ENCODE measurements at places on chromosomes 11 and 22.

DNA sequence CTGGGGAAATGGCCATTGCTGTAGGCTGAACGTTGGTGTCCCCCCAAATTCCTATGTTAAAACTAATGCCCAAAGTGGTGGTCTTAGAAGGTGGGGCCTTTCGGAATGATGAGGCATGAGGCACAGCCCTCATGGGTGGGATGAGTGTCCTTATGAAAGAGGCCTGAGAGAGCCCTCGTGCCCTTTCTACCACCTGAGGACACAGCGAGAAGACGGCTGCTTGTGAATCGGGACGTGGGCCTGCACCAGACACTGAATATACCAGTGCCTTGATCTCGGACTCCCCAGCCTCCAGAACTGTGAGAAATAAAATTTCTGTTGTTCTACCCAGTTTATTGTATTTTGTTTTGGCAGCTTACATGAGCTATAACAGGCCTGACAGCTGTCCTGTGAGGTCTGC, 162.9 kb upstream of the B3GAT1 start:
- DNase-seq = no peak
- no peaks in the 10 kb centered on the region for H3K36me3 ChIP-seq
- H3K4me3 ChIP-seq = no peak overlapping the region
- H3K4me1 ChIP-seq = no peaks in the 10 kb centered on the region

DNA sequence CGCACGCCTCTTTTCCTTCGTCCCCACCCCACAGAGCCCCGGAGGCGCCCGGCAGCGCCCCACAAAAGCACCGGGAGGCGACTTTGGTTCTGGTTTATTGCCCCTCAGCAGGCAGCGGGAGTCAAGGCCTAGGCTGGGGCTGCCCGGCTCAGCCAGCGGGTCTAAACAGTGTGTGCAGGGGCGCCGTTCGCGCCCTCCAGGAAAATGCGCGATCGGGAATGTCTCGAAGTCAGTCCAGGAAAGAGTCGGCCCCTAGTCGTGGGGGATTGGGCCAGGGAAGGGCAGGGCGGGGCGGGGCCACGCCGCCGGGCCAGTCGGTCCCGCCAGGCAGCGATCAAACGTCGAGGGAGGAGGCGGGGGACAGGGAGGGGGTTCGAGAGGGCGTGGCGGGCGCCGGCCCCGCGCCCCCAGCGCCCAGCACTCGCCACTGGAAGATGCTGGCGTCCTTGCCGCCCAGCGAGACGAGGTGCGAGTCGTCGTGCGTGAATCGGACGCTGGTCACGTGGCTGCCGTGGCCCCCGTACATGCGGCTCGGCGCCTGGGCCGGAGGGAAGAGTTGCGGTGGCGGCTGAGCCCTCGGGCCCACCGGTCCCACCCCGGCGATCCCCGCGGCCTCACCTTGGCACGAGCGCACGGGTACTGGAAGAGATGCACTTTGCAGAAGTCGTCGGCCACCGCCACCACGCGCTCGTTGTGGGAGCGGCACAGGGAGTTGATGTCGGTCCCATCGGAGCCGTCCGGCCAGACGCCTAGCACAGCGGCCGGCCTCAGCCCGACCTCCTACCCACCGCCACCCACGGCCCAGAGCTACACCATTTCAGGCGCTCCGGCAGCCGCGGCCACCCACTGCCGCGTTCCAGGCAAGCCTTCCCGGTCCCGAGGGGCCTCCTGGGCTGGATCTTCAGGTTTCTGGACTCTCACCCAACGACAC, 741 bp upstream of the MTA2 start:
- peaks cover 40% of the 10 kb centered on the region for H3K4me1 ChIP-seq
- H3K27me3 ChIP-seq = no peaks in the 10 kb centered on the region
- peak overlapping the region; percentile 100 for H3K4me3 ChIP-seq
- H3K36me3 ChIP-seq = peaks cover 55% of the 10 kb centered on the region
- DNase-seq = no peak

GRCh38 chr11:105611572-105612441, 1.9 kb downstream of the GRIA4 start:
- no peak for DNase-seq
- no peak overlapping the region for H3K4me3 ChIP-seq
- no peaks in the 10 kb centered on the region for H3K36me3 ChIP-seq
- H3K4me1 ChIP-seq = peaks cover 10% of the 10 kb centered on the region

DNA sequence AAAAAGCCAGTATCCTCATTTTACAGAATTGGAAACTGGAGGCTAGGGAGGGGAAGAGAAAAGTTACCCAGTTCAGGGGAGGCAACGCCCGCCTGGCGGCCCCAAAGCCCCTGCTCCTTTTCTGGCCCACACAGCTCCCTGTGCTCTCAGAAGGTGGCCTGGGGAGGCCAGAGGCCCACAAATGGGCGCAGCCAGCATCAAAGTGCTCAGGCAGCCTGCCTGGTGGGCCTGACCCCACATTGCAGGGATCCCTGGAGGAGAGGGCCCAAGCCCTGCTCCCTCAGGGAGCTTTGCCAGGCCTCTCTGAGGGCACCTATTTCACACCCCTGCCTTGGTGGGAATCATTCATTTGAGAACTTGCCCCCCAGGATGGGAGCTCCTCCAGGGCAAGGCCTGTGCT, 42.5 kb downstream of the ARRB1 start:
- H3K4me1 ChIP-seq = no peaks in the 10 kb centered on the region
- H3K27me3 ChIP-seq = no peaks in the 10 kb centered on the region
- H3K36me3 ChIP-seq = peaks cover 3% of the 10 kb centered on the region

DNA sequence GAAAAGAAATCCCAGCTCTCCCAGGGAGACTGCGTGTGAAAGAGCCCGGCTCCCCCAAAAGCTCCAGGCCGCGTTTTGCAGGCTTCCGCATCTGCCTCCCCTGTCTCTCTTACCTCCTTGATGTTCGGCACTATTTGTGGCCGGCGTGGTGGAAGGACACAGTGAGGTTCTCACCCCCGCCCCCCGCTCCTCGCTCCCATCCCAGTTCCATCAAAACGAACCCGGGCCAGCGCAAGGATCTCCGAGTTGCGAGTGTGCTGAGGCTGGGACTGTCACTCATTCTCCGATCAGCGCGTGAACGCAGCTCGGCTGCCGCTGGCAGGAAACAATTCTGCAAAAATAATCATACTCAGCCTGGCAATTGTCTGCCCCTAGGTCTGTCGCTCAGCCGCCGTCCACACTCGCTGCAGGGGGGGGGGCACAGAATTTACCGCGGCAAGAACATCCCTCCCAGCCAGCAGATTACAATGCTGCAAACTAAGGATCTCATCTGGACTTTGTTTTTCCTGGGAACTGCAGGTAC, at the start of gene NCAM1:
Gene NCAM1 (plus strand): TSS at position 275 of the 523 bp plus-strand sequence.
- no peaks in the 10 kb centered on the region for H3K36me3 ChIP-seq
- peak; percentile 6 for DNase-seq
- peak within 1 kb of the TSS; percentile 38 for H3K4me3 ChIP-seq
- no peak within 1 kb of the TSS for H3K27ac ChIP-seq
- H3K27me3 ChIP-seq = peaks cover 70% of the 10 kb centered on the region

- no peak overlapping the region for H3K4me3 ChIP-seq
- no peak overlapping the region for H3K27ac ChIP-seq
- H3K4me1 ChIP-seq = no peaks in the 10 kb centered on the region
- DNase-seq = no peak
These were observed 755.7 kb downstream of the KCNA4 start for GRCh38 chr11:29260939-29261705.

GRCh38 chr22:32545801-32546200, 71.2 kb downstream of the FBXO7 start:
- H3K27ac ChIP-seq = no peak overlapping the region
- no peaks in the 10 kb centered on the region for H3K4me1 ChIP-seq
- H3K4me3 ChIP-seq = no peak overlapping the region
- no peaks in the 10 kb centered on the region for H3K27me3 ChIP-seq
- no peak for DNase-seq

- H3K4me1 ChIP-seq = peaks cover 22% of the 10 kb centered on the region
- H3K27me3 ChIP-seq = no peaks in the 10 kb centered on the region
- H3K4me3 ChIP-seq = no peak overlapping the region
- no peak for DNase-seq
- no peaks in the 10 kb centered on the region for H3K36me3 ChIP-seq
These were observed 14.5 kb downstream of the SLC35F2 start for GRCh38 chr11:107844041-107844440.

DNA sequence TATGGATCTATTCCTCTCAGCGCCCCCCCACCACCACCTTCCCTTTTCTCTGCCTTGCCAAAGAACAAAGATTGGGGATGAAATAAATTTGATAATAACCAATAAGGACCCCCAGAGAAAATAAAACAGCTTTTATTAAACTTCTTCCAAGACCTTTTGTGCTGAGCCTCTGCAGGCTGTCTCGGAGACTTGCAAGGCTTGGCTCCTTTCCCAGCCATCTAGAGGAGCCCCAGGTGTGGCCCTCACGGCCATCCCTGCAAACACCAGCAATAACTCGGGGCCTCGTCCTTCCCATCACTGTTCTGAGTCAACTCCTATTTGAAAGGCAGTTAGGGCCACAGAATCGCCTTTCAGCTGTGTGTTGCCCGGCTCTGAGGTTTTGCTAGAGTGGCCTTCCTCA, 51.2 kb upstream of the LMO1 start:
- H3K4me3 ChIP-seq = no peak overlapping the region
- no peak for DNase-seq
- H3K36me3 ChIP-seq = no peaks in the 10 kb centered on the region
- no peaks in the 10 kb centered on the region for H3K4me1 ChIP-seq
- no peaks in the 10 kb centered on the region for H3K27me3 ChIP-seq

- H3K4me1 ChIP-seq = no peaks in the 10 kb centered on the region
- H3K27me3 ChIP-seq = no peaks in the 10 kb centered on the region
- no peak for DNase-seq
- no peak overlapping the region for H3K27ac ChIP-seq
- no peak overlapping the region for H3K4me3 ChIP-seq
These were observed 1480.0 kb downstream of the TBC1D22A start for GRCh38 chr22:48242461-48242864.

DNA sequence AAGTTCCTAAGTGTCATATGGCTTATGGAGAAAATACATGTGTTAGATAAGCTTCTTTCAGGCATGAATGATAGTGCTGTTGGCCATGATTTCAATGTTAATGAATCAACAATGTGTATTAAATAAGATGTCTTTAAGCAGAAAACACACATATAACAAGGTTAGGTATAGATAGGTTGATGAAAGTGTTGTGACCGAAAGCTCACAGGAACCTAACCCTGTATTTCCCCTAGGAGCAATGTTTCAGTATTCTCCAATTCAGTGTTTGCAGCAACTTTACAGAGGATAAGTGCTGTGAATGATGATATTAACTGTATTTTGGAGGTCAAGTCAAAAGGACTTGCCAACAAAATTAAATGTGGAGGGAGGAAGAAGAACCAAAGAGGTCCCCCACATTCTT, 82.8 kb upstream of the PRDM11 start:
- DNase-seq = no peak
- no peak overlapping the region for H3K4me3 ChIP-seq
- H3K4me1 ChIP-seq = no peaks in the 10 kb centered on the region
- H3K27me3 ChIP-seq = no peaks in the 10 kb centered on the region

GRCh38 chr22:49755631-49756001, 72.1 kb downstream of the BRD1 start:
- H3K27me3 ChIP-seq = no peaks in the 10 kb centered on the region
- peaks cover 1% of the 10 kb centered on the region for H3K4me1 ChIP-seq
- no peak overlapping the region for H3K27ac ChIP-seq
- H3K36me3 ChIP-seq = no peaks in the 10 kb centered on the region
- no peak overlapping the region for H3K4me3 ChIP-seq

DNA sequence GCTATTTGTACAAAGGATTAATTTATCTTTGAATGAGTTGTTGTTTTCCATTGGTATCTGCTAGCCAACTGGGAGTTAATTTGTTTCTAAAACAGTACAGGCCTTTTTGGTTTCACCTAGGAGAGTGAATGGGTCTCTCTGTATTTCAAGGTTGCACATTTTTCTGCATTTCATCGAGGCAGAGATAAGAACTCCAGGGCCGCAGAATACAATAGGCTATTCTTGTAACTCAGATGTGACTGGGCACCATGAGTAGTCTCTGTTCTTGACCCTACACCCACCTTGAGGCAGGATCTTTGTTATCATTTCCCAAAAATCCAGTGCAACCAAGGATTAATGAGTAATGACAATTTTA, 51.7 kb upstream of the OR9Q1 start:
- H3K4me3 ChIP-seq = no peak overlapping the region
- H3K4me1 ChIP-seq = no peaks in the 10 kb centered on the region
- no peak overlapping the region for H3K27ac ChIP-seq
- no peaks in the 10 kb centered on the region for H3K27me3 ChIP-seq
- no peak for DNase-seq

DNA sequence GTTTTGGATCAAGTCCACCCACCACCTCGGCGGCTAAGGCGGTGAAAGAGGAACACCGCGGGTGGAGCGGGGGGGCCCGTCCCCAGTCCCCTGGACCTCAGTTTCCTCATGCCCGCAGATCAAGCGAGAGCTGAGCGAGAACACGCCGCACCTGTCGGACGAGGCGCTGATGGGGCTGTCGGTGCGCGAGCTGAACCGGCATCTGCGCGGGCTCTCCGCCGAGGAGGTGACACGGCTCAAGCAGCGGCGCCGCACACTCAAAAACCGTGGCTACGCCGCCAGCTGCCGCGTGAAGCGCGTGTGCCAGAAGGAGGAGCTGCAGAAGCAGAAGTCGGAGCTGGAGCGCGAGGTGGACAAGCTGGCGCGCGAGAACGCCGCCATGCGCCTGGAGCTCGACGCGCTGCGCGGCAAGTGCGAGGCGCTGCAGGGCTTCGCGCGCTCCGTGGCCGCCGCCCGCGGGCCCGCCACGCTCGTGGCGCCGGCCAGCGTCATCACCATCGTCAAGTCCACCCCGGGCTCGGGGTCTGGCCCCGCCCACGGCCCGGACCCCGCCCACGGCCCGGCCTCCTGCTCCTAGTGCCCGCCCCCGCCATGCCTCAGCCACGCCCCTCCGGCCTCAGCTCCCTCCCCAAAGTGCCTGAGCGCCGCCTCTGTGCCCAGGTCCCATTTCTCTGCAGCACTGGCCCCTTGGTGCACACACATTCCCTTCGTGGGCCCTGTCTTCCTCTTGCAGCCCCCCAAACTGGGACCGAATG, 12.7 kb downstream of the MAFF start:
- H3K36me3 ChIP-seq = no peaks in the 10 kb centered on the region
- peak overlapping the region; percentile 51 for H3K4me3 ChIP-seq
- H3K4me1 ChIP-seq = peaks cover 34% of the 10 kb centered on the region
- no peaks in the 10 kb centered on the region for H3K27me3 ChIP-seq
- DNase-seq = peak; percentile 90

DNA sequence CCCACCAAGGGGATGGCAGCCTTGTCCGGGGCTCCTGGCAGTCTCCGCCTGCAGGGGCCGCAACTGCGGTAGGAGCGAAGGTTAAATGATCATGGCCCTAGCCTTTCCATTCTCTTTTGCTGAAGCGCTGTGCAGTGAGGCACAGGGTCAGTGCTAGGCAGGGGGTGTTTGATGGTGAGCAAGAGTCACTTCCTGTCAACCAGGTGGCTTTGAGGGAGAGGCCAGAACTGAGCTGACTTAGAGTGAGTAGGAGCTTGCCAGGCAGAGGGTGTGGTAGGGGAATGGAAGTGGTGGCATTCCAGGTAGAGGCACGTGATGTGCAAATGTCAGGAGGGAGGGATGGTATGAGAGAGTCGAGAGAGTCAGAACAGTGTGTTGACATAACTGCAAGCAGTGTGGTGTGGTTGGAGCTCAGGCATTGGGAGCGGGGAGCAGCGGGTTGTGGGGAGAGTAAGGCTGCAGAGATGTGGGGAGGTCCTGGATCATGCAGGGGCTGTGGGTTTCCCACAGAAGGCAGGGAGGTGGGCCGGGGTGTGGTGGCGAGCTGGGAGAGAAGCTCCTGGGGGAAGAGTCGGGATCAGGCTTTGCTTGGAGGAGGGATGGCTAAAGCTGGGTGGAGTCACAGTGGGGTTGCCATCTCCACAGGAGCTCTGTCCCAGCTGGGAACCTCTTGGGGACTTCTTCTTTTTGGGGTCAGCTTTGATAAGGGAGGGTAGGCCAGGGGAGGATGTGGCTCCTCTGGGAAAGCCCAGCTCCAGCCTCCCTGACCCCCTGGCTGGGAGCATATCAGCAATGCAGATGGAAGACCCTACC, 33.3 kb downstream of the AMPD3 start:
- peaks cover 87% of the 10 kb centered on the region for H3K36me3 ChIP-seq
- no peak overlapping the region for H3K4me3 ChIP-seq
- no peaks in the 10 kb centered on the region for H3K27me3 ChIP-seq
- DNase-seq = no peak
- no peak overlapping the region for H3K27ac ChIP-seq

Data from CD4-positive, alpha-beta T cell (primary cell).